ENCODE measurements at places on chromosomes 11 and 22.

- DNase-seq: no peak
Measured at GRCh38 chr11:8080674-8081590, at the start of gene TUB. TUB (plus strand) TSS chr11:8081211; CDS start chr11:8081511, 300 bp downstream.

DNA sequence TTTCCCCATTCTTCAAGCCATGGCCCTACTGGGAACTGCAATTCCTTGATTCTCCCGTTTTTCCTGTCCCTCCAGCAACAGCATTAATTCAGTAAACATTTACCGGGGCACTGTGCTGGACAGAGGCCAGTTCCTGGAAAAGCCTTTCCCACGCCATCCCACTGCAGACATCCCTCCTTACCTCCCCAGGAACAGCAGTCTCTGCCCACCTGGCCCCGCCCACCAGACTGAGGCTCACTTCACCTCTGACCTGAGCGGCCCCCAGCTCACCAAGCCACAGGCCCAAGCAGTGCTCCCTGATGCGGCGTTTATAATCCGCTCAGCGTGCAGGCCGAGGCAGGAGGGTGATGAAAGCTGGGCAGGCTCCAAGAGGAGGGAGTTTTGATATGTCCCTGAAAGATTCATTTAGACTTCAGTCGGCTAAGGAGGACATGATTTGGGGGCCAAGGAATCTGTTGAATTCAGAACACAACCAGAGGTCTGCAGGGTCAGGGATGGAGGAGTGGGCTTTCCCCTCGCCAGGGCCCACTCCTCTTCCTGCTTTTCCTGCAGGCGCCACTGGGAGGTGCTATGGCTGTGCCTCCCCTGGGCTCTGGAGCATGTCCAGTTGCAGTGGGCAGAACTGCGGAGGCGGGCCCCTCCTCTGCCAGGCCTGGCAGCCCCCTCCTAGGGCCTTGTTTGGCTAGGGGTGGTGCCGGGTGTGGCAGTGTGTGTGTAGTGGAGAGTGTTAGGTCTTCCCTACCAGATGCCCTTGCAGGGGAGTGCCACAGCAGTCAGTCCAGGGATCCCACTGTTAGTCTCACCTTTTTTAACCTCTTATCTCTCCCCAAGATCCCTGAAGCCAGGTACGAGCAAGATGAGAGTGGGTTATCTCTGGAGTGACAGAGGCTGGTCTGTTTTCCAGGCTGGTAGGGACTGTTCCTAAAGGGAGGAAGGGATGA, 1.4 kb upstream of the TAGLN start:
- no peak for DNase-seq

DNA sequence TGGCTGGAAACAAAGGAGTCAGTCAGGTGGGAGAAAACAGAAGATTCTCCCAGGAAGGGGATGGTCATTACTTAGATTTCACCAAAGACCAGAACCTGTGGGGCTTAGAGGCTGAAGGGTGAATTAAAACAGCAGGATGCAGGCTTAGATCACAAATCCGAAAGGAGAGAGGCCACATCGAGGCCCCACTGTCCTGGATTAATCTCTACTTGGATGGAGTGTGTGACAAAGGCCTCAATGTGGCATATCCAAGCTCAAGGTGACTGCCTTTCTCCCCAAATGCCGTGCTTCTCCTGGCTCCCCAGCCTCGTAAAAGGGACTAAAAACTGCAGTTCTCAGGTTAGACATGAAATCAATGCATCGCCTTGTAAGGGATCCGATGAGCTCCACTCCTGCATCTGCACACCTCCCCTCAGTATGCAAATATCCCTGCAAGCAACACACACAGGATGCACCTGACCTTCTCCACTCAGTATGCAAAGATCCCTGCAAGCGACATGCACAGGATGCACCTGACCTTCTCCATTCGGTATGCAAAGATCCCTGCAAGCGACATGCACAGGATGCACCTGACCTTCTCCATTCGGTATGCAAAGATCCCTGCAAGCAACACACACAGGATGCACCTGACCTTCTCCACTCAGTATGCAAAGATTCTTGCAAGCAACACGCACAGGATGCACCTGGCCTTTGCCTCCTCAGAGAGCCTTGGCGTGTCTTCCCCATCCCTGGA, 447.4 kb downstream of the BRD1 start:
- DNase-seq: no peak

- DNase-seq: no peak
Measured at GRCh38 chr11:70200212-70200844, 2.8 kb upstream of the FADD start.

DNA sequence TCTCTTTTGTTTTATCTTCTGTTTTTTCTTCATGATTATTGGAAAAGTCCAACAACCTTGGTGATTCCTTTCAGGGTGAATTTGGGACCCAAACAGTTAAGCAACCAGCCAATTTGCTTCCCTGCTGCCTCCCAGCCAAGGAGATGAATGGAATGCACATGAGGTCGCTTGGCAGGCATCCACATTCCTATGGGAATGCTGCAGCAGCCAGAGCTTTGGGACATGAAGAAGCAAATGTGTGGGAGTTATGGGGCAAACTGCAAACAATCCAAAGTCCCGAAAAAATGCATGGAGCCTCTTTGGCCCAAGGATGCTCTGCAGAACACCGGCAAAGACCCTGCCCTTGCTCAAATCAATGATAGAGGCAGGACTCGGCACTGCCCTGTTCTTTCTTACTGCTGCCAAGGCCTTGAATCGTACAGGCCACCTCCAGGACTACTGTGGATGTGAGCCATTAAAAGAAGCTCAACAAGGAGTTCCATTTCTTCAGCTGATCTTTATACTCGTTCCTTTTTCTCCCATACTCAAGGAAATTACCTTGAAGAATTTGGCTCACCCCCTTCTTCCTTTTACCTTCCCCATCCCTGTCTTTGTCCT, 117.3 kb upstream of the TEAD1 start:
- no peak for DNase-seq

Data from NCI-H187 (cell line).